Hematopoietic multipotent progenitor cell treated with erythropoietin and hydrocortisone succinate and interleukin-3 and kit ligand, for 15 days (in vitro differentiated cells): ENCODE measurements at places on chromosomes 1 and 21.
A peak's percentile ranks its signal among the peaks of the same experiment; 100 is the strongest.

- no peak for DNase-seq
Measured at GRCh38 chr21:41189150-41189745, 21.3 kb downstream of the BACE2 start.

- peak; percentile 26 for DNase-seq
Measured at GRCh38 chr1:212814537-212815334, 23.0 kb downstream of the TATDN3 start.

GRCh38 chr1:168708698-168709404 is 20.2 kb downstream of the DPT start:
- no peak for DNase-seq

- DNase-seq, result no peak
Measured at GRCh38 chr1:20885121-20885520, 98.0 kb upstream of the HP1BP3 start.

DNA sequence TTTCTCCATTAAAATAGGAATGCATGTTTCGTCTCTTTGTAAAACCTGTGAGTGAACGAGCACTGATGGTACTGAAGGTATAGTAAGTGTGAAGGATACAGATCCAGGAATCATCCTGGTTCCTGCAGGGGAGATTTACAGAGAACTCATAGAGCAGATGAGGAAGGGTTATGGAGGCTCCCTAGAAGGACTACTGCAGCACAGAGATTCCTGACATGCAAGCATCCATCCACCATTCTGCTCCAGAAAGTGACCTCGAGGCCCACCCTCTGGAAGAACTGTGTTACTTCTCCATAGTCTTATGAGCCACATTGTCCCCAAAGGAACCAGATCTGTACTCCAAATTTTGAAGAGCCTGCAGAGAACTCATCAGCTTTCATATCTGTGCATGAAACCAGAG is 14.5 kb downstream of the MKNK1 start:
- no peak for DNase-seq

DNA sequence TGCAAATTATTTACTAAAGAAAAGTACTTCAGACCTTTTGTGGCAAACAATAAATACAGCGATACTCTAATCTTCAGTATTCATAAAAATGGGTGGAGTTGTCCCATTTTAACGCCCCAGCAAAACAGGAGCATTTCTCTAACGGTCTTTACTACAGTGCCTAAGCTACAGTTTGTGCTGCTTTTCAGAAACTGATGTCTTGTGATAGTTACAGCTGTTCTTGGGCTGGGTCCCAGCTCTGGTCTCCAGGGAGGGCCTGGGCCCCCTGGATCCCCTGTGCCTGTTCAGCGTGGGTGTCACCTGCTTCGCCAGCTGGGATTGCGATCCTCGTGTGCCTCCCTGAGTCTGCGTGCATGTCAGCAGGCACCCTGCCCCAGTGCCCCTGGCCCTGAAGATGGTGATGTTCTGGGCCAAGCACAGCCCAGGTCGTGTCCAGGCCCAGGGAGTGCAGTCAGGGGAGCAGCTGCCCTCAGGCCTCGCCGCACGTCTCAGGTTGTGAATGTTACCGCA is 64.0 kb upstream of the DIP2A start:
- no peak for DNase-seq

DNA sequence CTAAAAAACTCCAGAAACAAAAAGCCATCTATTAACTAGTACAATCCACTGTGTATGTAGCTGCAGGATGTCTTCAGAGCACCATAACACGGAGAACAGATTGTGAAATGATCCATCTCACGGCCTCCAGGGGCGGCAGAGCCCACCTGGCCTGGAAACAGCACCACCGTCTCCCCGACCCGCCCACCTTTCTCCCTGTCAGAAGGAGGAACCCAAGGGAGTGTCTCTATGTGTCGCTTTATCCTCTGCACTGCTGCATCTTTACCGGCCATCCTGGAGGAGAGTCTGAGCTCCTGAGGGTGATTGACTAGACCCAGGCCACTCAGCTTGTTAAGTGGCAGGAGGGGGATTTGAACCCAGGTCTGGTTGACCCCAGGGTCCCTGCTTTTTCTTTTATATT is 405.0 kb downstream of the MATN1 start:
- DNase-seq, result no peak

DNA sequence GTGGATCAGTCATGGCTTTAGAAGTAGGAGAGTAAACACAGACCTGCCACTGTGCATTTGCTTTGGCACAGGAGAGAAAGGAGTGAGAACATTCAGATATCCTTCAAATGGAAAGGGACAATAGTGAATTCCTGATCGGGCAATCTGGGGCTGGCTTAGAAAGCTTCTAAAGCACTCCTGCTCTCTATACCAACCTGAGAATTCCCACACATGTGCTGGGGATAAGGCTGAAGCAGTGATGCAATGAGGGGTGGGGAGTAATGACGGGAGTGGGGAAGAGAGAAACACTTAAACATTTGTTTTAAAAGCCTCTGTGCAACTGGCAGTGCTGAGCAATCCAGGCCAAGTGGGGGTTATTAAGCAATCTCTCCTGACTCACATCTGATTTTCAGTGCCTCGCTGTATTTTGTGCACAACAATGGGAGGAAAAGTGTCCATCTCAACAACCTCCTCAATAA is 108.8 kb downstream of the KIAA0319L start:
- no peak for DNase-seq
